GM20000 (cell line): ENCODE measurements at places on chromosomes 1 and 21.

DNA sequence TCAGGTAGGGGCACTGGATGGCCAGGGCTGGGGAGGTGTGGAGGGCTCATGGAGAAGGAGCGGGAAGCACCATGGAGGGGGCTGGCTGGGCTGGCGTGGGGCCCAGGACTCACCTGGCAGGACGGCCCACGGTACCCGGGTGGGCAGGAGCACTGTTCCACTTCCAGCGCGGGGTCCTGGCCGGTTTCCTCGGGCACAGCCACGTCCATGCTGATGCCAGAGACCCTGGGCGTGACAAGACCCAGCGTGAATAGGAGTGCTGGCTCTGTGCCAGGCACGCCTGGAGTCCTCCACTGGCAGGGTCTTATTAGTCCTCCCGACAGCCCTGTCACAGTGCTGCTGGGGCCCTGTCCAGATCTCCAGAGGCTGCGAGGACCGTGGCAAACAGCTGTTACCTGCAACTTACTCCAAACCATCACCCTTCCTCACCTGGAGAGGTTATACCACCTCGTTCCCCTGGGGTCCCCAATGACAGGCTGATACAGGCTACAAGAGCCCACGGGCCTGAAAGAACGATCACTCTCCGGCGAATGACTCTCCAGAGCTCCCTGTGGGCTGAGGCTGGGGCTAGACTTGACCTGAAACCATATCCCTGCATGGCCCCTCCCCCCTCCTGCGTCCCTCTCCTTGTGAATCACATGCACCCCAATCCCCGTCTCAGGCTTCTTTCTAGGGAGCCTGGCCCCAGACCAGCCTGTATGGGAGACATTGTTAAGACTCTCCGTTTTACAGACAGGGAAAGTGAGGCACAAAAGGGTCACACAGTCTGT lies 62.1 kb downstream of the HSPG2 start:
- DNase-seq = no peak

DNA sequence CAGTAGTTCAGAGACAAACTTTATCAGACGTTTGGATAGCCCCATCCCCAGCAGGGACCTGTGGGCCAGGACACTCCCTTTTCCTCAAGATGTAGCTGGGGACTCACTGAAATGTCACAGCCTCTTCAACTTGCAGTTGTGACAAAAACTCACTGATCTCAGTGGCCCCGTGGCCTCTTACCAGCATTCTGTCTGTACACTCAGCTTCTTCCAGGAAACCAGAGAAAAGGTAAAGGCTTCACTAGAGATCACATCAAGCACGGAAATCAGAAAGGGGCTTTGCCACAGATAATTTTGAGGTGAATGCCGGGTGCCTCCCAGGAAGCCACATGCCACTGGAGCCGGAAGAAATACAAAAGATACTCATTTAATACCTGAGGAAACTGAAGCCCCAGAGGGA lies 122.2 kb downstream of the CCDC185 start:
- no peak for DNase-seq

DNA sequence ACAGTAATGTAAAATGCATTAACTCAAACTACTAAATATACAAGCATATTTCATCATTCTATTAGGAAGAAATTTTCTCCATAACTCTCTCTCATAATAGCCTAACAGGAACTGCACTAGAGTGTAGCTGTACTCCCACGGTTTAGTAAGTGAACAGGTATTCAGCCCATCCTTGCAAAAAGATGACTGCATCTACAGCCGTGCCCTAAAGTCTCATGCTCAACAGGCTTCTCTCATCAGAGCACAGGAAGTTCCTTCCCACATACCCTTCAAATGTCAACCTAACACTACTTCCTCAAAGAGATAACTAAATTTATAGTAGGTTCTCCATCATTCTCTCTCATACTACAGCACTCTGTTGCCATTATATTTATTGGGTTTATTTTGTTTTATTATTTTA lies 251.6 kb downstream of the AKT3 start:
- no peak for DNase-seq

- no peak for DNase-seq
These were observed 92.3 kb upstream of the UBE2U start for GRCh38 chr1:64110924-64111777.

- DNase-seq = no peak
These were observed 14.9 kb downstream of the SLC26A9 start for GRCh38 chr1:205928317-205928716.

- DNase-seq = no peak
These were observed 96.8 kb upstream of the C1orf21 start for GRCh38 chr1:184289825-184290550.

DNA sequence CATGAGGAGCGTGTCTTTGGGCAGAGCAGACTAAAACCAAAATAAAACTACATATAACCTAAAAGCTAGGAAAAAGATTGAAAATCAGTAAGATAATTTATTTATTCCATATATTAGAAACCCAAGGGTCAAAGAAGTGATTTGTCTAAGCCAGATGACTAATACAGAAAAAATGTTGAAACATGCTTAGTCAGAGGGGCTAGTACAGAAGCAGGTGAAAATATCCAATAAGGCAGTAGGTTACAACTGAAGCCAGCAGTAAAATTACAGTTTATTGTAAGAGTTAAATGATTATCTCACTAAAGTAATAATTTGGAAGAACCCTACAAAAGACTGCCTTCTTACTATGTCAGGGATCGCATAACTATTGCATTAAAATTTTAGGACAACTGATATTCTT lies 1190.9 kb upstream of the PRMT6 start:
- no peak for DNase-seq

- no peak for DNase-seq
These were observed 526.4 kb upstream of the USP24 start for GRCh38 chr1:55741516-55741915.

DNA sequence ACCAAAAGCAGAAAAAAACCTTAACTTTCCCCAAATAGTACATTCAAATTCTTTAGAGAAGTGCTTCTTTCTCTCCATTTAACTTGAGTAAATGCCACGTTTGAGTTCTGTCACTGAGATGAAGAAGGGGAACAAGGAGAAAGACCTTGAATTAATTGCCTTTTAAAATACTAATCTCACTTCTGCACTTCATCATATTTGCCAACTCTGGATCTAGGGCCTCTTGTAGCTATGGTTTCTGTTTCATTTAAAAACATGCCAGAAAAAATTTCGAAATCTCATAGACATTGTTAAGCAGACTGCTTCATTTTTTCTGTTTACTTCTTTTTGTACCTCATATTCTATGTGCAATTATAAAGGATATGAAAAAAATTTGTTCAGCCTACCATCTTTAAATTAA lies 24.6 kb downstream of the MIXL1 start:
- no peak for DNase-seq

- DNase-seq = no peak
These were observed 13.3 kb downstream of the TRIM11 start for GRCh38 chr1:228393268-228393701.

- DNase-seq = no peak
These were observed 103.0 kb upstream of the VAV3 start for GRCh38 chr1:108067884-108068540.

- DNase-seq = no peak
These were observed 31.2 kb downstream of the KCNK2 start for GRCh38 chr1:215113776-215114153.
